Chondrocyte (in vitro differentiated cells): ENCODE measurements at places on chromosomes 16 and 17. TPM values are rescaled to one million over a fixed set of nuclear protein-coding genes. Genes with fewer than 3 reads are reported as not detected.

DNA sequence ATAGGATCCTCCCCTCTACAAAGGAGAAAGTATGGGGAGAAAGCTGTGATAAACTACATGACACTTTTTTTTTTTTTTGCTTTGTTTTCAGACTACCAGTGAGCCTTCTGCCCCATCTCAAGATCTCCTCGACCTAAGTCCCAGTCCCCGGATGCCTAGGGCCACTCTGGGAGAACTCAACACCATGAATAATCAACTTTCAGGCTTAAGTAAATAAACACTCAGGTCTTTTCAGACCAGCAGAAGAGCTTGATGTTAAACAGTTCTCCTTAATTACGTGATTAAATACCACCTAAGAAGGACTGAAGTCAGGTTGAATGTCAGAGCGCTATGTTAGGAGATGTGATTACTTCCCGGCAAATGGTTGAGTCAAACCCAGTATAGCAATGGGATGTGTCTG lies 31.4 kb downstream of the COX11 start:
- no peak overlapping the region for H3K4me3 ChIP-seq
- no peak for DNase-seq
- peaks cover 34% of the 10 kb centered on the region for H3K36me3 ChIP-seq
- no peak overlapping the region for H3K27ac ChIP-seq
- peaks cover 7% of the 10 kb centered on the region for H3K4me1 ChIP-seq
- H3K27me3 ChIP-seq = no peaks in the 10 kb centered on the region

GRCh38 chr17:79841369-79842135 lies 2.3 kb upstream of the CBX4 start:
- no peak overlapping the region for H3K4me3 ChIP-seq
- H3K27ac ChIP-seq = no peak overlapping the region
- H3K4me1 ChIP-seq = peaks cover 45% of the 10 kb centered on the region
- peaks cover 1% of the 10 kb centered on the region for H3K36me3 ChIP-seq

GRCh38 chr16:68445458-68445857 lies 2.9 kb downstream of the SMPD3 start:
- no peak overlapping the region for H3K27ac ChIP-seq
- H3K4me1 ChIP-seq = peaks cover 14% of the 10 kb centered on the region
- no peaks in the 10 kb centered on the region for H3K36me3 ChIP-seq
- no peak overlapping the region for H3K4me3 ChIP-seq

DNA sequence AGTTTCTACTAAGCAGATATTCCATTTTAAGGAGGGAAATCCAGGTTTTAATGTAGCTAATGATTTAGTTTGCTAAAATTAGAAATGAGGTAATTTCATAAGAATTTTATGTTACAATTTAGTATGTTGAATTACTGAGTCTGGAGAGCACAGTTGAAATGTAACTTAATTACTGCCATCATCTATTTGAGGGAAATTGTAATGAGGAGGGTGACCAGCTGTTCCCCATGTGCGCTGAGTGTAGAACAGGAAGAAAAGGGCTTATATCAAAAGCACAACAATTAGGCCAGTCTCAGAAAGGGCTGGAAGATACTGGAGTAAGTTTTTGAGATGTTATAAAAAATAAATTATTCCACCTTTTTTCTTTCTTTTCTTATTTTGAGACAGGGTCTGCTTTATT lies 735.1 kb upstream of the GOT2 start:
- H3K27ac ChIP-seq = no peak overlapping the region
- DNase-seq = no peak
- no peaks in the 10 kb centered on the region for H3K36me3 ChIP-seq
- H3K27me3 ChIP-seq = no peaks in the 10 kb centered on the region

- H3K4me3 ChIP-seq = no peak overlapping the region
- H3K36me3 ChIP-seq = peaks cover 10% of the 10 kb centered on the region
- no peaks in the 10 kb centered on the region for H3K27me3 ChIP-seq
- no peak for DNase-seq
- peak overlapping the region; percentile 5 for H3K27ac ChIP-seq
These were observed 78.7 kb upstream of the LGALS9 start for GRCh38 chr17:27552276-27552732.

- no peak for DNase-seq
- peak overlapping the region; percentile 95 for H3K27ac ChIP-seq
- H3K27me3 ChIP-seq = no peaks in the 10 kb centered on the region
These were observed 2.8 kb downstream of the USP22 start for GRCh38 chr17:21039839-21040575.

GPRC5C gene
- 18.0 to 47.8 TPM (median 47.0 TPM) in 3 replicates for total RNA-seq

HSF5 gene
- 0.08 to 0.10 TPM in 2 of 3 replicates, not detected in the other for total RNA-seq

CMTM1 gene
- 6.3 to 11.9 TPM (median 9.6 TPM) in 3 replicates for total RNA-seq
